ENCODE measurements at places on chromosomes 2 and 18. TPM values are rescaled to one million over a fixed set of nuclear protein-coding genes. Genes with fewer than 3 reads are reported as not detected.

The SERPINB13 gene
- total RNA-seq, result not detected

DNA sequence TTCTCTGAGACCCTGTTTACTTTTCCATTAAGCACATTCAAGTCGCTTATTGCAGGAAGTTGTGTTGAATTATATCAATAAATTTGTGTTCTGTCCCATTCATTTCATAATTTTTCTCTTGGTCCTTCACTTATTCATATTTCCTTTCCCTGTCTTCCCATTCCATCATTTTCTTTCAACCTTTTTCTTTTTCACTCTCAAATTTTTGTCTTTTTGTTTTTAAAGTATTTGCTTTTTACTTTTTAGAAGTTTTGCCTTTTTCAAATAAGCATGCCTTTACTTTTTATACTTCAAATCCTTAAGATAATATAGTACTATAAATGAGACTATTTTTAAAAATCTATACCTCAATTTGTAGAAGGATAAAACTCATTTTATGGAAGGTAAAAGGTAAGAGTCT is 120.5 kb downstream of the ATL2 start:
- no peak overlapping the region for H3K4me3 ChIP-seq
- H3K4me1 ChIP-seq, result peaks cover under 1% of the 10 kb centered on the region
- H3K27ac ChIP-seq, result no peak overlapping the region
- DNase-seq, result no peak
- H3K27me3 ChIP-seq, result no peaks in the 10 kb centered on the region
- no peaks in the 10 kb centered on the region for H3K36me3 ChIP-seq

GRCh38 chr18:40868110-40868858 is 1086.8 kb upstream of the PIK3C3 start:
- H3K4me1 ChIP-seq, result no peaks in the 10 kb centered on the region
- no peak for DNase-seq
- H3K4me3 ChIP-seq, result no peak overlapping the region
- no peaks in the 10 kb centered on the region for H3K36me3 ChIP-seq
- H3K27me3 ChIP-seq, result no peaks in the 10 kb centered on the region

GRCh38 chr2:174594456-174594855 is 3.1 kb downstream of the WIPF1 start:
- H3K36me3 ChIP-seq, result no peaks in the 10 kb centered on the region
- no peak for DNase-seq
- H3K27ac ChIP-seq, result no peak overlapping the region
